ENCODE measurements at places on chromosomes 7 and 10.

DNA sequence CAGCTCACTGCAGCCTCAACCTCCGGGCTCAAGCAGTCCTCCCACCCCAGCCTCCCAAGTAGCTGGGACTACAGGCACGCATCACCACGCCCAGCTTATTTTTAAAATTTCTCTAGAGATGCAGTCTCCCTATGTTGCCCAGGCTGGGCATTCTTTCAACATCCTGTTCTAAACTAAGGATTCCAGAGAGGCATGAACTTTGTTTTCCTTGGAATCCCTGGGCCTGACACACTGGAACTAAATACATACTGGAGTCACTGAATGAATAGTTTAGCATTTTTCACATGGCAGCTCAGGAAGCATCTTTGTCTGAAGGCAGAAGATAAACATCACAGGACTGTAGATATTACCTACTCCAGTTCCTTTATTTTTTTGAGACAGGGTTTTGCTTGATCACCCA lies 108.7 kb downstream of the ITIH5 start:
- no peak for DNase-seq

- peak; percentile 35 for DNase-seq
Observed at GRCh38 chr7:131653418-131654248, 97.2 kb upstream of the PODXL start.

- DNase-seq, result no peak
Observed at GRCh38 chr10:35400595-35401268, 64.4 kb downstream of the CCNY start.

DNA sequence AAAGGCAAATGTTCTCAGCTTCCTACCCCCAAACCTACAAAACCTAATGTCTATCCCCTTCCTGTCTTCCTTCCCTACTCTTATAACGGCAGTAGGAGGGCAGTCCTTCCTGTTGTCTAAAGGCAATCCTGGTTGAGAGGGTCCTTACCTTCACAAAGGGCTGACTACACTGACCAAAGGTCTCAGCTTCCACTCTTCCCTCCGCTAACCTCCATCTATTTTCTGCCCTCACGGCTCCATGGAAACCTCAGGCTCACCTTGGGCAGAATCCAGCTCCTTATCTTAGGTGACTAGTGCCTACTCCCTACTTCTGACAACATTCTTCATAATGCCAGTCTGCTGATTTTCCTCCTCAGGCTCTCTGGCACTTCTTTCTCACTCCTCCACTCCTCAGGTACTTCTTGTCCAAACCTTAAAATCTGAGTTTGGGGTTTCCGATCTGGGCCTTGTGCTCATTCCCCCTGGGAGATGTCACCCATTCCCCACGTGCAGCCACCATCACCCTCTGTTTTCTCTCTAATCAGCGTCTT lies 542 bp downstream of the FBXL13 start:
- no peak for DNase-seq

DNA sequence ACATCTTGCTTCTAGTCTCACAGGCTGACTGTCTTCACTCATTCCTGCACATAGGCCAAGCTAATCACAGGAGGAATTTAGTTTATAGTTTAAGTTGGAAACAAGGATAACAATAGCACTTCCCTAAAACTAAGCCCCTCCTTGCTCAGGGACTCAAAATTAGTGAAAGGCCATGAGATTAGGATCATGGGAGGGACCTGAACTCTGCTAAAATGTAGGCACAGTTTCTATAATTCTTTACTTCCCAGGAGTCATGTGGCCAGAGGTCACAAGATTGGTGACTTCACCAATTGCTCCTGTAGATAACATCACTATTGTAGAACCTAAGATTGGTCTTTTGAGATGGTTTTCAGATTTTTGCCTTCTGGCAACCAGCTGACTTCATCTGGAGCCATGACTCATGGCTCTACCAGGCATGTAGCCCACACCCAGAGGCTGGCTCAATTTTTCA lies 14.8 kb upstream of the UPP1 start:
- no peak for DNase-seq

DNA sequence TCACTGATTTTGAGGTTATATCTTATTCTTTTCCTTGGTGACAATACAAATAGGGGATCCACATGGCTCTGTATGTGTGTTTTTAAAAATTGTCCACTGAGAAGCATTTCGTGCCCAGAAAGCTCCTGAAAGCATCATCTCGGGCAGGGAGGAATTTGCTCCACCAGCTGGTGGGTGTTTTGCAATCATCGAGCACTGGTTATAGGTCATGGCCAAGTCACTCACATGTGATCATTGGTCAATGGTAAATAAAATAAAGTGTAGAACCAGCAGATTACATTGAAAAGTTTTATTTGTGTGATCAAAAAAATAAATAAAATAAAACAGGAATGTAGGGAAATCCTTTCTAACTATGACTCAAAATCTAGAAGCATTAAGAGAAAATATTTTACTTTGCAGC lies 23.0 kb upstream of the SNX13 start:
- DNase-seq, result no peak

DNA sequence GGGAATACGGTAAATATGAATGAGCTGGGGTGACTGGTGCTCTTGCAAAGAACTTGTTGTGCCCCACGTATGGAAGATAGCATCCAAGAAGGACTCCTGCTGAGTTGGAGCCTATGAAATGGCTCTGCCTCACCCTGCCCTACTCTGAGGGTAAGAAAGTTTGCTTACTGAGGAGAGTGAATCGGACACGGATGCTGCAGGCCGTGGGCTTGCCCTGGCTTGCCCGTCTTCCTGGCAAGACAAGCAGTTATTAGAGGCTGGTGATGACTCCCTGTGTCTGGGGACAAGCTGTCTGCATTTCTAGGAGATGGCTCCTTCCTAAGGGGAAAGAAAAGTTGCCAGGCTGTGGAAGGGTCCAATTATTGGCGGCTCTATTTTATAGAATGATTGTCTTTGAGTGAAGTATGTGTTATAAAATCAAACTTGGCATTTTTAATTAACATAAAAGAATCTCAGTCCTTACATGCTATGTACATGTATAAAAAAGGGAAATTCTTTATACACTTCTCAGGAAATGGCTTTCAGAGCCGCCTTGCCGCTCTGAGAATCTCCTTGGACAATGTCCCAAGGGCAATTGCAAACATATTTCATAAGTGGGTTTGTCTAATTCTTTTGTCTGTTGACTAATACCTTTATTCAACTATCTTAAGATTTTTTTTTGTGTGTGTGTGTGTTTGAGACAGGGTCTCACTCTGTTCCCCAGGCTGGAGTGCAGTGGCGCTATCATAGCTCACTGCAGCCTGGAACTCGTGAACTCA lies 64.6 kb downstream of the CYP26A1 start:
- peak; percentile 17 for DNase-seq

GRCh38 chr10:128078136-128078969 lies 47.9 kb downstream of the MKI67 start:
- DNase-seq, result peak; percentile 28

GRCh38 chr10:100923580-100923979 lies 10.8 kb downstream of the SLF2 start:
- no peak for DNase-seq

DNA sequence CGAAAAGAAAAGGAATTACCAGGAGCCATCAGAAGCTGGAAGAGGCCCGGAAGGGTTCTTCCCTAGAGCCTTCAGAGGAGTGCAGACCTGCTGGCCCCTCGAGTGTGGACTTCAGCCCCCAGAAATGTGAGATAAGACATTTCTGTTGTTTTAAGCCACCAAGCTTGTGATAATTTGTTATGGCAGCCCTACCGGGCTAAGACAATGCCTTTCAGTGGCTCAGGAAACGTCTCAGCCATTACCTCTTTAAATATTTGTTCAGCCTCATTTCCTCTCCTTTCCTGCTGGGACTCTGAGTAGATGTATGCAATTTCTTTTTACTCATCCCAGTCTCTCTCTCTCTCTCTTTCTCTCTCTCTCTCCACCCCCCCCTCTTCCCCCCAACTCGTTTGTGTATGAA lies 174.7 kb upstream of the GRB10 start:
- DNase-seq, result no peak
